ENCODE measurements at places on chromosomes 2 and 18.
A peak's percentile ranks its signal among the peaks of the same experiment; 100 is the strongest.

DNA sequence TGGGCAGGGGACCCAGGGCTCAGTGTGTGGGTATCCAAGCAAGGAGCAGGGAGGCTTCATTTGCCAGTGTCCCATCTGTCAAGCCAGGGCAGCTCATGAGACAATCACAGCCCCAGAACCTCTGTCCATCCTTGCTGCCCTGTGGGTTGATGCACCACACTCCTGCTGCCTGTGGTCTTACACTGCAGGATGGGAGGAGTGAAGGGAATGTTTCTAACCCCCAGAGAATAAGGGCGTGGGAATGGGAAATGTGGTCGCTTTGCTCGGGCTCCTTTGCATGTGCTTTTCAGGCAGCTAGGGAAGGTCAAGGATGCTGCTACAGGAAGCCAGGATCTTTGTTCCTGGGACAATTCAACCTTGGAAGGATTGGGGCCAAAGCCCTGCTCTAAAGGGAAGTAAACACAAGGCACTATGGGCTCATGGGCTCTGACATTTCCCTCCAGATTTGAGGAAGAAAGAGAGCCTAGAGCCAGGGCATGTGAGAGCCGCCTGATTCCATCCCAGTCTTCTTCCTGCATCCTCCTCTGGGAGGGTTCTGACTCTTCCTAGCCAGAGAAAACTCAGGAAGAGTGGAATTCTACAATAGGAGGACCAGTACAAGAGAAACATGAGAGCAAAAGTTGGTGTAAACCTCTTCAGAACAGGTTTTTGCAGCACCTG, 18.8 kb upstream of the MAP3K20 start:
- DNase-seq: peak; percentile 17

DNA sequence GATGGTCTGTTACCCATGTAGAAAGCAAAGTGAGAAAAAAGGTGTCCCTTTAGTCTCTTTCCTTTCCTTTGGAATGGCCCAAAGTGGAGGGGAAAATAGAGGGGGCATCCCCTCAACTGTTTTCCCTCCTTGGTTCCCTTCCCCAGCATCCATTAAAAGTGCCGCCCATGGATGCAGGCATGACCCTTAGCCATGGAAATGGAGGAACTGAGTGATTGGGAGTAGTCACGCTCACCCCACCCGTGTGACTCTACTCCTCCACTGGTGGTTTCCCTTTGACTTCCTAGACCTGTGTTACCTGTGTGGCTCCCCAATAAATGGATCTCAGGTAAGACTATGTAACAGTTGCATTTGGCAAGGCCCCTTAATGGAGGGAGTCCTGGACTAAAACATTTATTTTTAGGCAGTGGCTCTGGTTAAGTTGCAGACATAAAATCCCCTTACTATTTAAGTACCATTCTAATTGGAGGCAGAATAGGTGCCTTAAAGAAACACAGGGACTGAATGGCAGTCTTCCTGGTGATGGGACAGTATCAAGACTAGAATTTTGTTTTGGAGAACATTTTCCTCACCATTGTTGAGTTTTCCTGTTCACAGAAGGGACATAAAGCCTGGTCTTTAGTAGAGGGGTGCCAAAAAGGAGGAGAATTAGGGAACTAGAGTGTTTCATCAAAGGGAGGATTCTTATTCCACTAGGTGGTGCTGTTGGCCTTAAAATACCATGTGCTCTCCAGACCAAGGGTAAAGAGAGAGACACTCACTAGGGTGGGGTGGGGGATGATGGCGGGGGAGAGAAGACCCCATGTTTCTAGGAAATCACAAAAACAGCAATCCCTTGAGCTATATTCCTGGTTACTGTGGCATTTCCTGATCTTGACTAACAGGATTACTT, 25.7 kb upstream of the PLA2R1 start:
- DNase-seq: peak; percentile 55

DNA sequence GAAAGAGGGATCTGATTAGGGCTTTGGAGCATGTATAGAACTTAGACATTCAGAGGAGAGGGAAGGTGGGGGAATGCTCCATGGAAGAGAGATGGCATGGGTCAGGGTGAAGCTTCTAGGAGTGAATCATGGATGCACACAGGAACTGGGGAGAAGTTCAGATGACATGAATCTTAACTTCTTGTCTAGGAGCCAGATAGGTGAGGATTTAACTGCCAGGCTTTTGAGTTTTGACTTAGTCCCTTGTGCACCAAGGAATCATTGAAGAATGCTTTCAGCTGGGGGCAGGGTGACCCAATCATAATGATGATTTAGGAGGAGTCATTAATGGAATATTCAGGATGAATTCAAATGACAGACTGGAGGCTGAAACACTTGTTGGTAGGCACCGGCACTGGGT, 48.7 kb downstream of the ACYP2 start:
- no peak for DNase-seq

GRCh38 chr2:10277293-10278028, 25.2 kb upstream of the HPCAL1 start:
- DNase-seq: no peak

- no peak for DNase-seq
Observed at GRCh38 chr2:101623031-101623521, 74.4 kb upstream of the MAP4K4 start.

DNA sequence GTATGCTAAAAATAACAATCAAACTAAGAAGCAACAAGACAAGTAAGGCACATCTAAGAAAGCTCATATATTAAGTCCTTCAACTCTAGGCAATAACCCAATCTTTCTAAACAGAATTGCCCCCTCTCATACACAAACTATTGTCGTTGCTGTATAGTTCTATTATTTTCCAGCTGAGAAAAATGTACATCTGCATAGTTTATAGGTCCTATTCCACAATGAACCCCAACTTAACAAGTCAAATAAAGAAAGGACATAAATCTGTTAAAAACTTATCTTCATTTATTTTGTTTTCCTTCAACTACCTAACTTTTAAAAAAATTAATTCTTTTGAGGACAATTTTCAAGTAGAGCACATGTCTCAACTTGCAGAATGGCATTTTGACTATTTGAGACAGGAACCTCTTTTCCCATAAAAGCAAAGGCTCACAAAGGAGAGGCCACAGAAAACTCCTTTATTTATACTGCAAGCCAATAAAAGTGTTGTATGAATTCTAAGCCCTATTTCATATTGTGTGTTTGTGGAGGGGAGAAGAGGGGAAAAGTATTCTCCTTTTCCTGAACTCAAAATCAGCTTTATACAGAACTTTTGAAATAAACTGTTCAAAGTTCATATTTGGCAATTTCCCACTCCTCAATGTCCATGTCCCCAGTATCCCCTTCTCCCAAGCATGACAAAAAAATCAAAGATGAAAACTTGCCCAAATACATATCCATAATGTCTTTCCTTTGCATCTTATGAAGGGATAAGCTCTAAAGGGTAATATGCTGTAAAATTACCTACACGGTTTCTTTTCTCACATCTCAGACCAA, 37.4 kb downstream of the RTN4 start:
- DNase-seq: no peak

GRCh38 chr2:43419876-43420275, 176.0 kb downstream of the THADA start:
- peak; percentile 13 for DNase-seq

DNA sequence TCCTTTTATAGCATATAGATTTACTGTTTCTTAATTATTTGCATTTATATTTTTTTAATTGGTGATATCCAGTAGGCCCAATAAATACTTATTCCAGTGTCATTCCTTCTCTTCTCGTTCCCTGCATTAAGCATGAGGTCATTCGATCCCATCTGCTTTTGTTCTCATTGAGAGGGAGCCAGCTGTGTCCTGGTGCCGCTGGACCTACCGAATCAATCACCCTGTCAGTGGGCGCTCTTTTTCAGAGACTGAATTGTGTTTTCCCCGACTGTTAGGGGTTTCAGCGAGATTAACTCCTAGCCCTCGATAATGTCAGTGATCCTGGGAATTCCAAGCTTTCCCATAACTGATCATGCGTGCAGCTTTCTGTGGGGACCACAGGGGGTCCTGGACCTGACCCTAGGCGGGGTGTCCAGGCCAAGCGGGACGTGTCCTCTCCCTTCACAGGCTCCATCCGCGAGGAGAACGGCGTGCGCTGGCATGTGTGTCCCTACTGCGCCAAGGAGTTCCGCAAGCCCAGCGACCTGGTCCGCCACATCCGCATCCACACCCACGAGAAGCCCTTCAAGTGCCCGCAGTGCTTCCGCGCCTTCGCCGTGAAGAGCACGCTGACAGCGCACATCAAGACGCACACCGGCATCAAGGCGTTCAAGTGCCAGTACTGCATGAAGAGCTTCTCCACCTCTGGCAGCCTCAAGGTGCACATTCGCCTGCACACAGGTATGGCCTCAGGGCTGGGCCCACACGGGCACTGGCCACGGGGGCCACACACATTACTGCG, 72.4 kb downstream of the ZNF236 start:
- DNase-seq: no peak

DNA sequence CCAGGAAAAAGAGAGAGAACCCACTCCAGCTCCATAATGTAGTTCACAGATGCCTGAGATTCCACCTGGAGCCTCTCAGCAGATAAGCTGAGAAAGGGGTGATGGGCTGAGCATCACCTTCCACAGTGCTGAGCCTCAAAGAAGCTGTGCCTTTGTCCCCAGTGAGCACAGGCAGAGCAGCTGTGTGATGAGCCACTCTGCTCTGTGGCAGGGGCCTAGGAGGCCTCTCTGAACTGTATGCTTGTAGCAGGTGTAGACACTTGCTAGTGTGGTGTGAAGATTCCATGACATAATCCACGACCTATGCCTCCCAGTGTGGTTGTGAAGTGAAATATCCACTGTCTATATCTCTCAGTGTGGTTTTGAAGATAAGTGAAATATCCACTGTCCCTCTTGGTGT, 70.4 kb upstream of the MGAT4A start:
- no peak for DNase-seq

DNA sequence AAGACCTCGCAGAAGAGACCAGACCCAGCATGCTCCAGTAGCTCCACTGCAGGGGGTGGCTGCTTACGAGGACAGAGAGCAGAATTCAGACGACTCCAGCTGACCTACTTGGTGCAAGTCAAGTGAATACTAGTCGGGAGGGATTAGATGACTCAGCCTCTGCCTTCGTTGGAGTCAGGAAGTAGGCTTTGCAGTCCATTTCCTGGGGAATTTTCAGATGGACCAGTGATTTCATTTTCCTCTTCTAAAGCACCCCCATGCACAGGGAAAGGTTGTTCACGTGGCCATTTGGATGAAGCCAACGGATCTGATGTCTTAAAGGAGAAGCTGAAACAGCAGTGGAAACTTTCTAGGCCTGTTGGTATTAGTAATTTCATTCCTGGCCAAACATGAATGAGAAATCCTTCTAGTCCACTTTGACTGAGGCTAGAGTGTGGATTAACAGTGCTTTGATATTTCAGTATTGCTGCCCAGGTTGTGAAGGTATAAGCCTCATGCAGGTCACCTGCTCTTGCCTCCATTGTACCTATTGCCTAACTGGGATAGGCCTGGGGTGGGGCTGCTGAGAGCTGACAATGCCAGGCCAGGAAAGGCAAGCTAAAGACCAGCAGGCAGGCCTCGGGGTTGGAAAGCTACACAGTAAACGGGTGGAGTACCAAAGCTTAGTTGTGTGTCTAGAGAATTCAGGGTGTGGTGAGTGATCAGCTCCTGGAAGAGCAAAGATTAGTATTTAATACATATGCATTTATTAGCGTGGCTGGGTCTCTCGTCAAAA, 117.6 kb upstream of the FOSL2 start:
- DNase-seq: peak; percentile 99

GRCh38 chr2:74700643-74701372, 46.8 kb downstream of the SEMA4F start:
- no peak for DNase-seq

DNA sequence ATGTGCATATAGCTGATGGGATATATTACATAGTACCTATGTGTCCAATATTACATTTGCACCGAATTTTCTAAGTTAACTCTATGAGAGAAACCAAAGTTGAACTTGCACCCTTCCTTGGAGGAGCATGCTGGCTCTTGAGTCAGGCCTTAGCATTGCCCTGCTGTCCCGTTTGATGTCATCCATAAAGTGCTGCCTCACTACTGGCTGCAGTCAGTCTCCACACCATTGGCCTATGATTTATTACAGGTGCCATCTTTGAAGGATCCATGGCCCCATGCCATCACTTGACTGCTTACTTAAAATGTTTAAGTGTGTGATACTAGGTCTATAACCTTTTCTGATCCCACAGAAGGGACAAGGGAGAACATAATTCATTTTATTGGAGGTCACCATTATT, 249.3 kb upstream of the RBBP8 start:
- no peak for DNase-seq

- DNase-seq: no peak
Observed at GRCh38 chr2:12083713-12084419, 337.4 kb downstream of the LPIN1 start.

DNA sequence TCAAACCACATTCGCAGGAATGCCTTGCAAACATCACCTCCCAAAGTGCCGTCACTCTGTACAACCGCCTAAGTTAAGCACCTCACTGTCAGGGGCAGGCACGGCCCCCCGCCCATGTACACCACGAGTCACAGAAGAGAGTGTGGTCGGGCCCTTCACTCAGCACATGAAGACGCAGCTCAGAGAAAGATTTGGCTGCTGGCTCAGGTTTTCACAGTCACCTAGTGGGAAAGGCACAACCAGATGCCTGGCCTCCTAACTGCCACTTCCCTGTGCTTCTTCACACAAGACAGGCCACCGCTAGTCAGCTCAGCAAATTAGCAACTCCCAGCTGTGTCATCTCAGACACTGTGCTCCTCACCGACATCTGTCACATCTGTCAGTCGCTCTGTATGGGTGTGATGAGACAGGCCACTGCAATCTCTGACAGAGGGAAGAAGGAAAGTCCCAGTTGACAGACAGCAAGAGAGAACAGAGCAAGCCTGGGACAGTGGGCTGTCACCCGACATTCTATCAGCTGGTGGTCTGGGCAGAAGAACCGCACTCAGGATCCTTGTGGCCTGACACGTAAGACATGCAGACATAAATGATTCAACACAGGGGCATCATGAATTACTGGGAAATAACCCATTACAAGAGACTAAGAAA, 60.8 kb downstream of the CRACDL start:
- no peak for DNase-seq

DNA sequence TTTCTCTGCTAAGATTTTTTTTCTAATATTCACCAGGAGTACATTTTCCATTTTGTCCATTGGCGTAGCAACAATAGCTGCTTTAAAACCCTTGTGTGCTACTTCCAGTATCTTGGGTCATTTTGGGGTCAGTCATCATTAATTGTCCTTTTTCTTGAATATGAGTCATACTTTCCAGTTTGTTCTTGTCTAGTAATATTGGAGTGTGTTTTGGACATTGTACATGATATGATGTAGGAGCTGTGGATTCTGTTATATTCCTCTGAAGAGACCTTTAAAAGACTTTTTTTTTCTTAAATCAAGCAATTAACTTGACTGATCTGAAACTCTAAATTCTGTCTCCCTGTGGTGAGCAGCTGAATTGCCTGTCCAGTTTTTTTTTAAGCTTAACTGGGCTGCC, 40.8 kb downstream of the AGPS start:
- DNase-seq: peak; percentile 23

Measured in HT1080 (cell line).